ENCODE measurements at places on chromosomes 3 and 15.

GRCh38 chr3:149479621-149480325 lies 5.3 kb downstream of the TM4SF4 start:
- no peak for DNase-seq

GRCh38 chr3:33063651-33064051 lies 33.3 kb downstream of the GLB1 start:
- DNase-seq, result no peak

DNA sequence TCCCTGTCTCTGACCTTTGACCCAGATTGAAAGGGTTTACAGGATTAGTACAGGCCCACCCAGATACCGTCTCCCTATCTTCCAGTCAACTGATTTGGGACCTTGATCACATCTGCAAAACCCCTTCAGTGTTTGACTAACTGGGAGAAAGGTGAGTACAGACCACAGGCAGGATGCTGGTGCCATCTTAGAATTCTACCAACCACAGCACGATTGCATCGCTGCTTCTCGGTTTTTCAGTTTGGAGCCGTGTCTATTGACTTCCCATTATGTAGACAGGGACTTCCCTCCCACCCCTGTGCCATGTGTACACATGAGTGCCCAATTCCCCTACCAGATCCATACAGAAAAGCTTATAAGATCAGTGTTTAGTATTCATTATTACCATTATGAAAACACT lies 6.6 kb upstream of the KLF13 start:
- DNase-seq, result no peak

DNA sequence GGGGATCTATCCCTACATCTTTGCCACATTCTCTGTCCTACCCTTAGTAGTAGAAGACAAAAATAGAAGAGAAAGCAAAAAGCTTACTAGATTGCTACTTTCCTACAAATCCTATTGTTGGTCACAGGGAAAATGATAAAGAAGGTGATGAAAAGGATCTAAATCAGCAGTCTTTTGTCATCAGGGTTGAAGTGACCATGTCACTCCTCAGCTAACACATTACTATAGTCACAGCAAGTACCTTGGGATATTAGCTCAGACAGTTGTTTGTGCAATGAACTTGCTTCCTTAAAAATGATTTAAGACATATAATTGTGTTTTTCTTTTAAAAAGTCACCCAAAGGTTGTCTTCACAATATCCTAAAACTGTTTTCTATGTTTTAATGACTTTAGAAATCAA lies 6.3 kb downstream of the ST3GAL6 start:
- DNase-seq, result no peak

GRCh38 chr15:87667643-87668042 lies 588.9 kb downstream of the NTRK3 start:
- DNase-seq, result no peak

DNA sequence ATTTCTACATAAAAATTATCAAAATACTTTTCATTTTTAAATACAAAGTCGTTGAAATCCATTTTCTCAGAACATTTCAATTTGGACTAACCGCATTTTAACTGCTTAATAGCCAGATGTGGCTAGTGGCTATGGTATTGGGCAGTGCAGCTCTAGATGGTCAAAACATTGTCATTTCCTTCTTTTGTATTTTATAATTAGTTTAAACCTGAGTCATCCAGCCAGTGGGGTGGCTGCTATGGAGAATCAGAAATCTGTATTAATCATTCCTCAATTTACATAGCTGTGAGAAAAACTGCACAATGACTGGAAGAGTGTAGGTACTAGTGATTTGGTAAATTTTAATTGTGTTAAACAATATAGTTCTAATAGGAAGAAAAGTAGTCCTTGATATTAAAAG lies 245.3 kb downstream of the PDZRN3 start:
- DNase-seq, result no peak

DNA sequence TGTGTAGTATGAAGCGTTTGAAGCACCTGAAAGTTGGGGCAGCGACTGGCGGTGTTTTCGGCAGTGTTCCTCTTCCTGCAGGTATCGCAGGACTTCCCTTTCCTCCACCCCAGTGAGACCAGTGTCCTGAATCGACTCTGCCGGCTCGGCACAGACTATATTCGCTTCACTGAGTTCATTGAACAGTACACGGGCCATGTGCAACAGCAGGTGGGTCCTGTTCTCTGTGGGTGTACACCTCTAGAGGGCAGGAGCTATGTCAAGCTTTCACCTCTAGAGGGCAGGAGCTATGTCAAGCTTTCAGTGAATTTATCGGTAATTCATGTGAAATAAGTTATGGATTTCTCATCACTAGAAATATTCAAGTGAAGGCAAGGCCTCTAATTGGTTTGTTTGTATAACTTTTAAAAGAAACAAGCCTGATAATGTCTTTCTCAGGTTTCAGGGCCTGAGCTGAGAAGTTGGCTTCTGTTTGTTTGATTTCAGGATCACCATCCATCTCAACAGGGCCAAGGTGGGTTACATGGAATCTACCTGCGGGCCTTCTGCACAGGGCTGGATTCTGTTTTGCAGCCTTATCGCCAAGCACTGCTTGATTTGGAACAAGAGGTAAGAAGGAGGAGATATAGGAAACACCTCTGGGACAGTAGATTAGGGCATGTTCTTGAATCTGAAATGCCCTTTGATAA lies 5.3 kb downstream of the TUBGCP4 start:
- DNase-seq, result no peak

DNA sequence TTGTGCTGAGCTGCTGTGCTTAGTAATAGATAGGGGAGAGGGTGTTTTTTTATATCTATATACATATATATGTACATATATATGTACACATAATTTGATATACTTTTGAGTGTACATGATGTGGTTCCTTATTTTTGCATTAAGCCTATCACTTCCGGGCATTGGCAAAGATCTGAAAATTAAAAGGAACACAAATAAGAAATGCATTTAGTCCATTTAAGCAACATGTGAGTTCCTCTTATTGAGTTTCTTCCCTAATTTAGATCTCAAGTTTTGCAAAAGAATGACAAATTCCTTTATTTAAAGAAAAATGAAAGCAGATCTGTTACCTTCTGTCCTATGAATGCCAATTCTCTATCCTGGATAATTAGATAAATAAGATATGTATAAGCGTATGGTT lies 435.1 kb downstream of the LPP start:
- DNase-seq, result no peak

- no peak for DNase-seq
These were observed 181.8 kb downstream of the PDCD6IP start for GRCh38 chr3:33980252-33980651.

- no peak for DNase-seq
These were observed 12.8 kb upstream of the TM4SF1 start for GRCh38 chr3:149390294-149390693.

- DNase-seq, result no peak
These were observed 1122.0 kb downstream of the ROBO1 start for GRCh38 chr3:78645628-78646310.

DNA sequence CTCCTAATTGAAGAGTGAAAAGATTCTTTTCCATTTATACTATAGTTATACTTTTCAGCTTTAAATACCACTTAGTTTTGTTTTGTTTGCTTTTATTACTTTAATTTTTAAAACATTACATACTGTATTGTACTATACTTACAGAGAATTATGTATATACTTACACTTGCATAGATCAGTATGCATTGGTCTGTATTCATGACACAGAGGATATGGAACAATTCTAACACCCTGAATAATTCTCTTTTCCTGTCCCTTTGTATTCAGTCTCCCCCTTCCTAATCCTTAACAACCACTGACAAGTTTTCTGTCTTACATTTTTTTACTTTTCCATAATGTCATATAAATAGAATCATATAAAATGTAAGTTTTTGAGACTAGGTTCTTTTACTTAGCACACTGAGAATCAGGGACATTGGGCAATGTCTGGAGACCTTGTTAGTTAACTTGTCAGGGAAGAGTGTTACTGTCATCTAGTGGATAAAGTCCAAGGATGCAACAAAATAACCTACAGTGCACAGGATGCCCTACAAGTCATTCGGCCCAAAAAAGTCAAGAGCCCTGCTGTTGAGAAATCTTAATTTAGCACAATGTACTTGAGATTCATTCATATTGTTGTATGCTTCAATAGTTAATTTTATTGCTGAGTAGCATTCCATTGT lies 95.7 kb upstream of the MCTP2 start:
- DNase-seq, result no peak

GRCh38 chr3:56862352-56863062 lies 60.8 kb upstream of the ARHGEF3 start:
- no peak for DNase-seq

- no peak for DNase-seq
These were observed 37.9 kb downstream of the AGTR1 start for GRCh38 chr3:148735597-148735996.

- DNase-seq, result no peak
These were observed 32.2 kb downstream of the CRTAP start for GRCh38 chr3:33145901-33146580.

- no peak for DNase-seq
These were observed 72.8 kb downstream of the ITPR1 start for GRCh38 chr3:4565809-4566501.

GRCh38 chr3:197546307-197547085 lies 9.3 kb downstream of the BDH1 start:
- DNase-seq, result no peak

- DNase-seq, result no peak
These were observed 13.9 kb downstream of the BTBD1 start for GRCh38 chr15:83053151-83053550.

GRCh38 chr3:157122116-157122515 lies 37.8 kb downstream of the CCNL1 start:
- no peak for DNase-seq

DNA sequence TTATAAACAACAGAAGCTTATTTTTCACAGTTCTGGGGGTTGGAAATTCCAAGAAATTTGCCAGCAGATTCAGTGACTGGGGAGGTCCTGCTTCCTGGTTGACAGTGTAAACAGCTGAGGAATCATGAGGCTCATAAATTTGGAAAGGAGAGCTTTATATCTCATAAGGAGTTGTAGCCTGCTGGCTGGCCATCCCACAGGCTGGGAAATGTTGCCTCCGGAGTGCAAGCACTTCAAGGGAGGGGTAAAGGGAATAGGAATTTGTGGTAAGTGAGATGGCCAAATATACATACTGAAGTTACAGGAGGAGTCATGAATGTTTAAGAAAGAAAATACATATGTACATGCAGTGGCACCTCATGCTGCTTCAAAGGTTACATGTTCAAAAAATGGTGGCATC lies 217.2 kb upstream of the CBLB start:
- no peak for DNase-seq

GRCh38 chr3:71061037-71061436 lies 522.5 kb downstream of the FOXP1 start:
- DNase-seq, result no peak

GRCh38 chr3:190721330-190721729 lies 141.2 kb downstream of the GMNC start:
- DNase-seq, result no peak

DNA sequence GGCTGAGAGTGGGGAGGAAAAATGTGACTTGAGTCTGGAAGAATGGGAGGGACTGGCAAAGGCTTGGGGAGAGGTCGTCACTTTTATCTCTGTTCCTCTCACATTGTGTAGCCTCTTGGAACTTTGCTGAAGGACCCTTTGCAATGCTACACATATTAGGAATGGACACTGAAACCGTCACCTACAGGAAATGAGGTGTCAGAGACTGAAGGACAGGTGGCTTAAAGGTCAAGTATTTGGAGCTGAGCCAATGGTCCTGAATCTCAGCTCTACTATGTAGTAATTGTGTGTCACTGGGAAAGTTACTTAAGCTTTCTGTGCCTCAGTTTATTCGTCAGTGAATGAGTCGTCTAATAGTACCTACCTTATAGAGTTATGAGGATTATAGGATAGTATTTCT lies 14.7 kb downstream of the MCTP2 start:
- DNase-seq, result no peak

DNA sequence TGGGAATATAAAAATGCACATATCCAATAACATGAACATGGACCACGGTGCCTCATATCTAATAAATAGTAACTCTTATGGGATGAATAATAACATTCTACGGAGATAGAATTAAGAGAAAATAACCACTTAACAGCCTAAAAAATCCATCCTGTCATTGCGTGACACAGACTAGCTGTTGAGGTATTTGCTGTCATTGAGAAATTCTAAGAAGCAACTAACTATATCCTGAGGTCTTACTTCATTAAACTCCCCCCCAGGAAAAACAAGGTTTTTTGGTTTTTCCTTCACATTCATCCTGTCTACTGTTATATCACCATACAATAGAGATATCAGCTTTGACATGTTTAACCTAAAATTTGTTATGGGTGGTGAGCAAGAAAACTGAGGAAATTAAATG lies 14.3 kb downstream of the CEP152 start:
- no peak for DNase-seq

DNA sequence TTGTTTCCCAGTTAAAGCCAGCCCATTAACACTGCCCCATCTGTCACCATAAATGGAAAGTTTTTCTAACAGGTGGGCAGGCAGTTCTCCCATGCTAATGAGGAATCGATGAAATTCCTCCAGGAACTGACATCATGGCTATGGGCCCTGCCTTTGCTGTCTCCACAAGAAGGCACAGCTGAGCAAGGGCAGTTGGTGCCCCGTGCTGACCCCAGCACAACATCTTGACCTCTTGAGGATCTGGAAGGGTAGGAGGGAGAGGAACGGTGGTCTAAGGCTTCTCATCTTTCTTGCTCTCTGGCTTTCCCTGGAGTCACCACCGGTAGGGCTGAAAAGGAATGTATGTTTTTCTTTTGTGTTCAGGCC lies 46.7 kb downstream of the CHCHD6 start:
- DNase-seq, result no peak

DNA sequence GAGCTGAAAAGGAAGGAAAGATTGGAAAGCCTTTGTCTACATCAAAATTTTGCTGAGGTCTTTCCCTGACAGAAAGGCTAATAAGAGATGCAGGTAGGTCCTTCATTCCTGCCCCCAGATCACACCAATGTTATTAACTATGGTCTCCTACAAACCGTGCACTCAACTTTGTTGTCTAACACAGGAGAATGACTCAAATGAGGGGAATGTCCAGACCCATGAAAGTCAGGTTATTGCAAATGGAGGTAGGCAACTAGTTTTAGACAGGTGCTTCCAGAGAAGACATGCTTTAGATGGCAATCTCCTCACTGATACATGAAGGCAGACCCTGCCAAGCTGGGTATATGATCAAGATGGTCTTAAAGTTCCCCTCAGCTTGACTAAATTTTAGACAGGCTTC lies 51.0 kb downstream of the NFKBIZ start:
- DNase-seq, result no peak
